Smooth muscle cell of the brain vasculature (primary cell): ENCODE measurements at places on chromosomes 2 and 18.
A peak's percentile ranks its signal among the peaks of the same experiment; 100 is the strongest.

- DNase-seq: no peak
Measured at GRCh38 chr2:146665800-146666199, 1179.0 kb upstream of the ACVR2A start.

DNA sequence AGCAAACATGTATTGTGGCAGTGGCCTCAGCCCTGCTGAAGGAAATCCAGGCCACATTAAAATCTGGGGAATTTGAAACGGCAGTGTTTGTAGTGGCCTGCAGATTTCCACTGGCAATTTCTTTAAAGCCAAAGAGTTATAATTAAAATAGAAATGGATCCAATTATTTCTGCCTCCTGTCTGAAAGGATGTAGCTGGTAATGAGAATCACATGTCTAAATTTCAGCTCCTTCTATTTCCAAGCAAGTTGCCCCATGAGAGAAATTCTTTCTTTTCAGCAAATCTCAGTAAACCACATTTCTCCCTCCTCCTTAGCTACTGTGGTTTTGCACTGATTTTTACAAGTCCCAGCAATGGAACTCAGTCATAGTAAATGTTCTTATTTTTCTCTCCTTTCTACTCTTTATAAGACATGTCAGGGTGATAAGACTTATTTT is 55.4 kb upstream of the ZNF396 start:
- DNase-seq: no peak

DNA sequence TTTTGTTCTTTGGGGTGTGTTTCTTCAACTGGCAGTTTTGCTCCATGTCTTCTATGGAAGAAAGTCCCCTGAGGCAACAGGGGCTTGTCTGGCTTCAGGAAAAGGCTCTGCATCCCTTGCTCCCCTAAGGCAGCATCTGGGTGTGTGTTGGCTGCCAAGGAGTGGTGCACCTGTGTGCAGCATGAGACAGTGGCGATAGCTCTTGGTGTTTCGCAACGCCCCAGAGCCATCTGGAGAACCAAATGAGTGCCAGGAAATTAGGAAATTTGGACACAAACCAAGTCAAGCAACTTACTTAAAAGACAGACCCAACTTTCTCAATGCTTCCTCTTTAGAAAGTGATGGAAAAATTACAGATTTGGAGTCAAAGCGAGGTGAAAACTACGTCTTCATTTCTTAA is 1044.4 kb upstream of the CNTNAP5 start:
- DNase-seq: no peak

GRCh38 chr2:9030190-9030589 is 26.7 kb upstream of the MBOAT2 start:
- DNase-seq: no peak

- DNase-seq: no peak
Measured at GRCh38 chr18:68288408-68288807, 426.5 kb downstream of the TMX3 start.

- no peak for DNase-seq
Measured at GRCh38 chr2:216426938-216427337, 14.7 kb downstream of the SMARCAL1 start.

- peak; percentile 49 for DNase-seq
Measured at GRCh38 chr2:27720004-27720551, 51.4 kb upstream of the MRPL33 start.

- no peak for DNase-seq
Measured at GRCh38 chr2:28565720-28566295, 69.9 kb downstream of the PLB1 start.

DNA sequence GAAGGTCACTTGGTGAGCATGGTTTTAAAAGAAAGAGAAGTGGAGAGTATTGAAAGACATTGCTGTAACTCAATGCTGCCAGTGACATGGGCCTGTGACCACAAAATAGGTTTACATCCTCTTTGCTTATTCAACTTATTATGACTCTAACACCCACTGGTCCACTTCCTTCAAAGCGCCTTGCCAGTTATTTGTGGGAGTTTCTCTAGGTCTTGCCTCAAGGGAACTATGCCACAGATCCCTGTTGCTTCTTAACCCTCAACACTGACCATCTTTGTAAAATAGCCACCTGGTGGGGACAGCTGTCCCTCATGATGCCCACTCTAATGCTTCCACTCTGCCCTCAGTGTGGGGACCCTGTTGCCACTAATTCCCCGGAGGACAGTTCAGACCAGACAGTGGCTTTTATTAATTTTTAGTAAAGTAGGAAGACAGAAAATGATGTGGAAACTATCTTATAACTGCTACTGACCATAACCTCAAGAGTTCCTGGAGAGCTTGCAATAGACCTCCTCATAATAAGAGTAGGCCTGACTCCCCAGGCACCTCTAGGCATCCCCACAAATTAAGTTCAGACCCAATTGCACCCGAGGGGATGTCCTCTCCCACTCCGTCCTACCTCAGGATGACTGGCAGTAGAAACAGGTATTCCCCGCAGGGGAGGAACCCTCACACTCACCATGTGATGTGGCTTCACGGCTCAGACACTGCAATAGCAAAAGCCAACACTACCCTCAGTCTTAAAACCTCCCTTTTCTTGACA is 31.3 kb upstream of the SLC25A52 start:
- no peak for DNase-seq

DNA sequence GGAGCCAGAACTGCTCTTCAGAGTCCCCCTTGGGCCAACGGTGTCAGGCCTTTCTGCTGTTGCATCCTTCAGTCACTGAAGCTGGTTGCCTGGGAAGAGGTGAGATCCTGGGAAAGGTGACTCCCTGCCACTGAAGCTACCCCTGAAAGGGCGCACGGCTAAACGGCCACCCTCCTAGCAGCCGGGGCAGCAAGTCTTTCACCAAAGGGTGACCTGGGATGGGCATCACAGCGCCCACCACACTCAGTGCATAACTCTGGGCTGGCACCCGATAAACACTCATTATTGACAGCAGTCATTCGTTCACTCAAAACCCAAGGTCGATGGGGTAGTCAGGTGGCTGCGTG is 26.5 kb upstream of the FOSL2 start:
- DNase-seq: no peak

GRCh38 chr2:211085056-211085680 is 528.8 kb downstream of the CPS1 start:
- DNase-seq: peak; percentile 4

DNA sequence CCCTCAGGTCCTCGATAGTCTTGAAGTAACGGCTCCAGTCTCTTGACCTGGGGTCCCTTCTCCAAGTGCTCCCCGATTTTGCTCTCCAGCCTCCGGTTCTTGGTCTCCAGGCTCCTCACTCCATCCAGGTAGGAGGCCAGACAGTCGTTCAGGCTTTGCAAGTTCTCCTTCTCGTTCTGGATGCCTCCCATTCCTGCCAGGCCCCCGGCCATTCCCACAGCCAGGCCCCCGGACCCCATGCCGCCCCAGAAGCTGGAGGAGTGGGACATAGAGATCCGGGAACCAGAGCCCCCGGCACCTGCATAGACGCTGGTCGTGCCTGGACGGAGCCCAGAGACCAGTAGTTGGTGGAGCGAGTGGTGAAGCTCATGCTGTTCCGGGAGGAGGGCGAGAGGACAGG is 29.0 kb upstream of the RAB31 start:
- DNase-seq: no peak

DNA sequence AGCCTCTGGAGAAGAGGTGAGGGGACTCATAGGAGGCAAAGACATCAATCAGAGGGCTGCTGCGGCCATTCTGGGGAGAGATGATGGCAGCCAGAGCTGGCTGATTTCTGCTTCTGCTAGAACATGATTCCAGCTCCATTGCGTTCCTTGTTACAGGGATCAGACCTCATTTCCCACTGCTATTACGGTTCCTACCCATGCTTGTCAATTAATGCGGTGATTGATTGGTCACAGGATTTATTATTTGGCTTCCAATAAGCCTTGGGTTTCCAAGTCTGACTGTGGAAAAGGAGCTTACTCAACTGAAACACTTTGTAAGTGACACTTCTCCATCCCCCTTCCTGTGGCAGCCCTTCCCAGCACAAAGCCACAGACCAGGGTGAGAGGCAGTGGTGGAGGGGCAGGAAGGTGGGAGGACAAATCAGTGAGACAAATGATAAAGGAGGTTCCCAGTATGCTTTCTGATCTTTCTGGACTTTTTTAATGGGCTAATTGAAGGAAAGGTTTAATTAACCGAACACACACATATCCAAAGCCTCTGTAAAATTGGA is 26.8 kb upstream of the CTLA4 start:
- DNase-seq: no peak

DNA sequence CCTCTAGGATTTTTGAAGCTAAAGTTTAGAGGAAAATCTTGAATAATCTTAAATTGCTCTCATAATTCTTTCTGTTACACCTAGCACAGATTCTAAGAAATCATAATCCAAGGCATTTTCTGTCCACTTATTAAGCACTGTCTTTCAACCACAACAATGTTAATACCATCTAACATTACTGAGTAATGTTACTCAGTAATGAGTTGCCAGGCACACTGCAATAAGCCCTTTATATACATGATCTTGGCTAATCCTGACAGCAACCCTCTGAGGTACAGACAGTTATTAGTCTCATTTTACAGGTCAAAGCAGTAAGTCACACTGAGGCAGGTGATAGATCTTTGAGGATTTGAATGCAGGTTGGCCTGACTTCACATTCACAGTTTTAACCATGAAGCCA is 291.9 kb downstream of the ALK start:
- no peak for DNase-seq

DNA sequence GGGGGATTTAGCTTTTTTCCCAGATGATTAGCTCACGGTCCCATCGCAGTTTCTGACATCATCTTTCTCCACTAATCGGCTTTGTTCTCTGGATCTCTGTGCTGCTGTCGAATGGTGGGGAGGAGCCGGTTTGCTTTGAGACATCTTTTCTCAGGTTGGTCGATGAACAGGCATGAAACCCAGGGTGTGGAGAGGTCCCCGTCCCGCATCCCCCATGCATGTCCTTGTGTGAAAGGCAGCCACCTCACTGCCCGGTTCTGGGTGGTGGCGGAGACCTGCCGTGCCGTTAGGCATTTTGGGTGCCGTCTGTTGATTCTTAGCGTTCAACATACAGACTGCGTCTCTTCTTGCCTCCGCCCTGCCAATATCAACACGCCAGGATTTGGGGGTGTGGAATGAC is 57.8 kb downstream of the CTDP1 start:
- DNase-seq: no peak

DNA sequence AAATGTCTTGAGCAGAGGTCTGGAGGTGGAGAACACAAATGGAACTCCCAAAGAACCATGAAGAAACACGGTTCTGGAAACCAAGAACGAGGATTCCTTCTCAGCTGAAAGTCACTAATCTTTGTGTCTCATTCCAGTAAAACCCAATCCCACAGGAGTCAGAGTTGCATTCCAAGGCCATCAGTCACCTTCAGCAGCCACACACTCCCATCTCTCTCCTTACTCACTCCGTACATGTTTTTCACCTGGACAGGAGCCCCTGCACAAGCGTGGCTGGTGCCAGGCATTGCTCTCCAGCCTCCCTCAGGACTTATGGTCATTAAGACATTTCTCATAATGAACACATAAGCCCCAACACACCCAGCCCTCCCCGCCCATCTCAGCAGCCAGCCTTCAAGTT is 175.4 kb upstream of the SIX2 start:
- no peak for DNase-seq

DNA sequence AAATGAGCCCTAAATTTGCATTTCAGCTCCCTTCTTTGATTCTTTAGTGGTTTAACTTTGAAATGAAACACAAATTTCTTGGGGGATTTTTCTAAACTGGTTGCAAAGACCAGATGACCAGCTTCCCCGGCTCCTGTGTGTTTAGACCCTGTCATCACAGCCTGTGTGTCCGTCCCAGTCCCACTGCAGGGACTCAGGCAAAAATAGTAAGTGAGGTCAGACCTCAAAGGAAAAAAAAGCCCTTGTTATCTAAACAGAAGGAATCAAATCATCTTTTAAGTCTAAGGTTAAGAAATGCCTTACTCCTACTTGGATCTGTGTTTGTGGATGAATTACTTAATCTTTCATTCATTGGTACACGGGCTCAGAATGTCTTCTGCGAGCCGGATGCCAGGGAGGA is 423.7 kb downstream of the LPIN1 start:
- DNase-seq: no peak

DNA sequence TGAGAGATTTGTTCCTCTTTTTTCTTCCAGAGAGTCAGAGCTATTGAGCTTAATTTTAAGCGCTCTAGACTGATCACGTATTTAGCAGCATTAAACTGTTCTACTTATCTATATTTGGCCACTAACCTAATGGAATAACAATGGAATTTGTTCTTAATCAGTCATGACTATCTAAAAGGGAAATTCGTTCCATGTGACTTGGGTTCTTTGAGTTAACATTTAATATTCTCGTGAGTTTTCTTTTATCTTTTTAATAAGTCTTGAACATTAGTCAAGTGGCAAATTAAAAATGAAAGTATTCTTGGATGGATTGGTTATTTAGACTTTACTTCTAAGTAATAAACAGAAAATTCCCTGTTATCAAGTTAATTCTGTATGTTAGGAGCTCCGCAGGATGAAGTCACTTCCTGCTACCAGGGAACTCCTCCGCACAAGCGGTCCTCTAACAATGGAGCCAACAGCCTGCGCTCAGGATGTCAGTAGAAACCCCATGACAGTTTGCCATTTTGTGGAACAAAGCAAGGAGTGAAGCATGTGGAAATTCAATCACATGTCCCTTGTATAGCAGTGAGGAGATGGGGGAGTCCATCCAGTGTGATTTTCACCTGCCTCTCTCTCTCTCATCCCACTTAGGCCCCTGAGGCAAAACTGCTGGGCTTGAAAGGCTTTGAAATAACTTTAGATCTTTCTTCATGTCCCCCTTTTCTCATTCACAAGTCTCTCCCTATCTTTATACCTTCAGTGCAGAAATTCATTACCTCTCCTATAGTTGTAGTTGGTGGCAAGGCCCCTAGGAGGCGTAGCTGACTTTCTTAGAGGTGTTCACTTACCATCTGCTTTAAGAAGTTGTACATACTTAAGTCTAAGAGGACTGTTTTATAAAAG is 138.1 kb downstream of the WDR7 start:
- DNase-seq: no peak

DNA sequence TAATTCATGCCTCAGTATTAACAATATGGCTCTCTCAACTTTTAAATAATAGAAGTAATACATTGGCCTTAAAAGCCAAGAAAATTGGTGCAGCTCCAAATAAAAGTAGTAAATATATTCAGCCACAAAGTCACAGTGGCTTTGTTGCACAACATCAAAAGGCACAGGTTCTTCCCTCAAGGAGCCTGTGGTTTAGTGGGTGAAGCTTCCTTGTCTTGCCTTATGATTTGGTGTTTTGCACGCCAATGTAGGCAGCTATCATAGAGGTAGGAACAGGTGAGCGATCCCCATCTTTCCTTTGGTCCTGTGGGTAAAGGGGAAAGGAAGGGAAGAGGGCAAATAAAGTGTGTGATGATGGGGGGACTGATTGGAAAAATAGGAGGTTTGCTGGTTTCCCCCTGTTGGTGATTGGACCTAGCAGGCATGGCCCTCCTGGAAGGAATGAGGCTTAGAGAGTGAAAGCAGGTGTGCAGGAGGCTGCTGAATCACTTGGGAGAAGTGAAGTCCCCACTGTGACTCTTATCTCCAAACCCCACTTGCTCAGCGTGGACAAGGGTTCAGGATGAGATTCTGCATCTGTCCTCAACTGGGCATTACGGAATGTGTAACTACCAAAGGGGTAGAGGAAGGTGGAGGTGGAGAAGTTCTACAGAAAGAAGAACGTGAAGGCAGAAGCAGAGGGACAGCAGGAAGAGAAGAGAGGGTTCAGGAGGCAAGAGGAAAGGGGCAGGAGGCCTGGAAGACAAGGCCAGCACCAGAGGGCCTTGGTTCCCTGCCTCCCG is 20.1 kb upstream of the TNP1 start:
- DNase-seq: no peak
